Smooth muscle cell of trachea (primary cell): ENCODE measurements at places on chromosomes 3 and 15. TPM values are rescaled to one million over a fixed set of nuclear protein-coding genes. Genes with fewer than 3 reads are reported as not detected.

The MME gene
- total RNA-seq: 422 and 590 TPM in 2 replicates

The ALG1L2 gene
- 0.33 TPM in 1 of 2 replicates, not detected in the other for total RNA-seq

The BOC gene
- 3.3 and 8.6 TPM in 2 replicates for total RNA-seq

The EEFSEC gene
- total RNA-seq: 3.6 and 6.7 TPM in 2 replicates

The SEMA3F gene
- 7.4 and 7.6 TPM in 2 replicates for total RNA-seq

The GPR87 gene
- total RNA-seq: 0.17 and 0.29 TPM in 2 replicates

The CHDH gene
- 0.15 and 0.99 TPM in 2 replicates for total RNA-seq

The ECE2 gene
- total RNA-seq: under 0.01 TPM in 1 of 2 replicates, not detected in the other

The MAGEL2 gene
- total RNA-seq: 0.50 TPM in 1 of 2 replicates, not detected in the other

The CHRD gene
- total RNA-seq: 0.73 and 2.6 TPM in 2 replicates

The PRR20G gene
- total RNA-seq: not detected in 2 replicates

The SATB1 gene
- total RNA-seq: 20.2 and 20.8 TPM in 2 replicates

The MITF gene
- total RNA-seq: 13.4 and 30.1 TPM in 2 replicates

The NPAP1 gene
- not detected in 2 replicates for total RNA-seq

The MRPS22 gene
- 67.3 and 116 TPM in 2 replicates for total RNA-seq

The KCNMB2 gene
- under 0.01 TPM in 1 of 2 replicates, not detected in the other for total RNA-seq

The CCDC71 gene
- total RNA-seq: 21.8 and 31.1 TPM in 2 replicates

The MORF4L1 gene
- total RNA-seq: 281 and 404 TPM in 2 replicates

The ISLR gene
- total RNA-seq: 92.1 and 202 TPM in 2 replicates

The TLE3 gene
- total RNA-seq: 25.7 and 49.3 TPM in 2 replicates

The VILL gene
- total RNA-seq: 8.0 and 8.3 TPM in 2 replicates

The SLC9C1 gene
- not detected in 2 replicates for total RNA-seq

The HTR3E gene
- not detected in 2 replicates for total RNA-seq

The CELSR3 gene
- 1.0 and 3.5 TPM in 2 replicates for total RNA-seq

The NEK10 gene
- total RNA-seq: 38.5 and 54.3 TPM in 2 replicates

The CYP1A1 gene
- total RNA-seq: 1.3 TPM in 1 of 2 replicates, not detected in the other

The ITIH3 gene
- total RNA-seq: not detected in 2 replicates

The CALML4 gene
- 0.50 and 3.6 TPM in 2 replicates for total RNA-seq

The TF gene
- 0.17 TPM in 1 of 2 replicates, not detected in the other for total RNA-seq

The CYP8B1 gene
- total RNA-seq: not detected in 2 replicates

The MYO5C gene
- total RNA-seq: under 0.01 and 0.58 TPM in 2 replicates

The IL17RE gene
- 1.5 and 2.8 TPM in 2 replicates for total RNA-seq

The GPR27 gene
- total RNA-seq: under 0.01 TPM in 1 of 2 replicates, not detected in the other

The RCCD1 gene
- total RNA-seq: 15.0 and 17.7 TPM in 2 replicates

The GMNC gene
- total RNA-seq: under 0.01 TPM in 1 of 2 replicates, not detected in the other

The MST1 gene
- total RNA-seq: 6.5 and 10.4 TPM in 2 replicates

The IQCF5 gene
- total RNA-seq: not detected in 2 replicates

The SERINC4 gene
- total RNA-seq: 0.15 TPM in 1 of 2 replicates, not detected in the other

The WDR82 gene
- 66.3 and 69.6 TPM in 2 replicates for total RNA-seq

The APOD gene
- 1.6 and 2.8 TPM in 2 replicates for total RNA-seq
